ENCODE measurements at places on chromosomes 1 and 21.

DNA sequence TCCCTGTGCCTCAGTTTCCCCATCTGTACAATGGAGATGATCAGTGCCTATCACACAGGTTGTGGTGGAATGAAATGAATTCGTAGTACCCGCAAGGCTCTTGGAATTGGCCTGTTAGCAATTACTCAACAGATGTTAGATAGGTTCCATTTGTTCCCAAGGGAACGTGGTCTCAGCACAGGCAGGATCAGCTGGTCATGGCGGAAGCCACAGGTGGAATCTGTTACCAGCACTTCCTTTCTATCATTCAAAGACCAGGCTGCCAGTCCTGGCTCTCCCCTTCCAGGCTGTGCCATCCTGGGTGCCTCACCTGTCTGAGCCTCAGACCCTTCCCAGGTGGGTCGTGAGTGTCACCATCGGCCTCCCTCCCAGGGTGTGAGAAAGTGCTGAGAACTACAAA is 61.5 kb downstream of the FBXO2 start:
- DNase-seq: no peak

DNA sequence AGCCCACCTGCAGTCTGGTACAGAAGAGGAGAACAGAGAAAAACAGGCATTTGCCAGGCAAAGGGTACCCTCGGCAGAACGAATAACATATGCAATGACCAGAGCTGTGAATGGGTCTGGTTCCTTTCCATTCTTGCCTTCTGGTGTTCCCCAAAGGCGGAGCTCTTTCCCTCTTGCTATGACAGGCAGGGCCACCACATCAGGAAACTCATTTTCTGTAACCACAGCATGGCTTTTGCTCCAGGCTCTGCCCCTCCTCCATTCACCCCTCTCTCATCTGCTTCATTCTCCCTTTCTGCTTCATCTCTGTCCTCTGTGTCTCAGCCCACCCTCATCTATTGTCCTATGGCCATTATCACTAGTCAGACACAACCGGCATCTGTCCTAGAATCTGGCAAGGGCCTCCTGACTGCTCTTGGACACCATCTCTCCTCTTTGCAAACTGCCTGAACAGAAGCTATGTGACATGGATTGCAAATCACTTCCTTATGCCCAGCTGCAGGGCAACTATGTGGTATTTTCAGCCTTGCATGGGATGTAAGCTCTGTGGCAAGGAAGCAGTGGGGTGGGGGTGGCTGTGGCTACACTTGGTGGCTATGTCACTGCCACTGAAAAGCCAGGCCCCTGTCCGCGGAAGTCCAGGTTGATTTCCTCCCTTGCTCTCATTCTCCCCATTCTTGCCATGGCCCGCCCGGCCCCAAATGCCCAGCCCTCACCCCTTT is 78.8 kb upstream of the ABCD3 start:
- peak; percentile 30 for DNase-seq

DNA sequence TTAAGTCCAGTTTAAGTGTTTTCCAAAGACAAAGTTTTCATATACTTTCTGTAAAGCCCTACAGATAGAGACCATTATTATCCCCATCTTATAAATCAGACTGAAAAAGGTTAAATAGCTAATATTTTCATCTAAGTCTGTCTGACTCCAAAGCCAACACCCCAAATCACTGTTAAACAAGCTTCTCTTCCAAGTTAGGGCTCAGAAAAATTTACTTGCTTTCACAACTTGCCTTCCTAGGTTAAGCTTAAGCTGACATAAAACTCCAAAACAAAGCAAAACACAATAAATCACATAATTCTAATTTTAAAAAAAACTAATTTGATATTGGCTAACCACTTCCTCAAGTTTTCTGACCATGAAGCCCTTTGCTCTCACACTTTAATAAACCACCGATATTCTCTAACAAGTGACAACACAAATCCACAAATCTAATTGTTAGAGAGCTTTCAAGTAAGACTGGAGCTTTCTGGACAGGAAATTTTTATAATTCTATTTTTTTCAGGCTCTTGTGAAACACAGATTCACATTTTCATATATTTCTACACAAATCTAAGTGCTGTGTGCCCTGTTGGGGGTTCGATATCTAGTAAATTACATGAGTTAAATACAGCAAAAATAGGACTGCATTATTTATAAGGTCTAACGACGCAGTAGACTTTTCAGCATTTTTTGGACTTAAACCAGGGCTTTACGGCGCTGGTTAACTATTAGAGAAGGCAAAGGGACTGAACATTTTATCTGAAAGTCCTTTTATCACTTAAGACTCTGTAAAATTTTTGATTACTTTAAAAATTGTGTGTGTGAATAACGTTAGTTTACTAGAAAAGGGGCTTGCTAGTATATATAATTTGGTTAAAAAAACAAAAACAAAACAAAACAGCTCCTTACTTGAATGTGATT is 2.1 kb downstream of the GNG12 start:
- DNase-seq: peak; percentile 38

DNA sequence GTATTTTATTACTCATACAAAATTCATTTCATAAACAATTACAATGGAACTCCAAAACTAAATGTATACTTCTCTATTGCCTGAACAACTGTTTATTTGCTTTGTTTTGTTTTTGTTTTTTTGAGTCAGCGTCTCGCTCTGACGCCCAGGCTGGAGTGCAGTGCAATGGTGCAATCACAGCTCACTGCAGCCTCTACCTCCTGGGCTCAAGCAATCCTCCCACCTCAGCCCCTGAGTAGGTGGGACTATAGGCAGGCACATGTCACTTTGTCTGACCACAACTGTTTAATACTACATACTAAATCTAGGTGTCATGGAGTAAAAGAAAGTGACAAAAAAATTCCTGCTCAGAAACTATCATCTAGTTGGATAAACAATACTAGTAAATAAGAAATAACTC is 49.3 kb downstream of the RAB3GAP2 start:
- DNase-seq: no peak

- DNase-seq: no peak
Observed at GRCh38 chr1:94734963-94735901, 84.9 kb upstream of the SLC44A3 start.

DNA sequence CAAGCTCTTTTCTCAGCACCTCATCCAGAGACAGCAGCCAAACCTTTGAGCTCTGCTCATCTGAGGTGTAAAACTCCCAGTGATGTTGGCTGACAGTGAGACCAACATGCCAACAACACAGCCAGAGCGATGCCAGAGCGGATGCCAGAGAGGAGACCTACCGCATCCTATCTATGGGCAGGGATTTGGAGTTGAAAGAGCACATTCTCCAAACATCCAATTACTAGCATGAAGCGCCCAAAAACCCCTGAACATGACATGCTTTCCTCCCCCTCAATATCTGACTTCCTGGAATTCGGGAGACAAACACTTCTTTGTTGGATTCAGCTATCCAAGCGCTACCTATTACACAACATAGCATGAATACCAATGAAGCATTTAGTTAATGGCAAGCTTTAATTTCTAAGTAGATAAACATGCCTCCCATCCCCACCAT is 23.1 kb upstream of the PAXBP1 start:
- no peak for DNase-seq

DNA sequence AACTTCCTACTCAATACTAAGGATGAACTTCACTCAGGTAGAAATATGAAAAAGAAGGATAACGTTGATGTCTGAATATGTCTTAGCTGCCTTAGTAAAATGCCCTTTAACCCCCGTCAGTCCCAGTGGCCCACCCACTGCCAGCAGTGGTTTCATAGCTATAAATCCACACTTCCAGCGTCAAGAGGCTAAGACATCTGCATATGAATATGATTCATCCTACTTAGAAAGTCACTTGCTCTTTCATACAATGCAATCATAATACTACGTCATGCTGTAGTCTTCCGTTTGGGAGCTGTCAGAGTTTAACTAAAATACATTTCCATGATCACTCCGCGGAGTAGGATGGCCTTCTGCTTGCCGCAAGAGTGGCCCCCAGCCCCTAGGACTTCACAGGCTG is 247.3 kb downstream of the SDCCAG8 start:
- no peak for DNase-seq

GRCh38 chr1:89270423-89270822 is 2.2 kb downstream of the GBP5 start:
- DNase-seq: no peak

GRCh38 chr1:3785045-3785444 is 11.3 kb downstream of the LRRC47 start:
- DNase-seq: peak; percentile 42

DNA sequence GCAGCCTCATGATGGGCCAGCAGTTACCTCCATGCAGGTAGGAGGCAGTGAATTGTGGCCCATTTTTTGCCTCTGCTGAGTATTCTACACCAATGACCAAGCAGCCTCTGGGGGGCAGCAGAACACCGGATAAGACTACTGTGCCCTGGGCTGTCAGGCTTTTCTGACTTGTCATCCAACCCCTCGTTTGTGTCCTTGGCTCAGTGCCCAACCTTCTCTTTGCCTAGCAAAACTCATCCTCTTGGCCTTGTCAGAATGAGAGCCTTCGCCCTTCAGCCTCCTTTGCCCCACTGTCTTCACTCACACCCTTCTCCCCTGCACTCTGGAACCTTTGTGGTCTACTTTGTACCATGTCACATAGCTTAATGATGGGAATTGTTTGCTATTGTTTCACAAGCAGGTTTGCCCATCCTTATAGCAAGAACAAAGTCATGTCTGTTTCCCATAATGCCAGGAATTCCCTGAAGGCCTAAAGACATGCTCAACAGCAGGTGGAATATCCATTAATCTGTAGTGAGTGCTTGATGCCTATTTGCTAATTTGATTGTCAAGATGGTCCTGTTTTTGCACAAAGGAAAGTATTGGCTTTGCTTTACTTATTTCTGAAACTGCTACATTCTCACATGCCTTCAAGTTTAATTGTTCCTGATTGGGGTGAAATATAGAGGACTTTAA is 255.9 kb downstream of the HHAT start:
- peak; percentile 88 for DNase-seq

- no peak for DNase-seq
Observed at GRCh38 chr1:110083061-110083865, 12.8 kb upstream of the ALX3 start.

- DNase-seq: no peak
Observed at GRCh38 chr1:4173731-4174130, 273.7 kb upstream of the C1orf174 start.

DNA sequence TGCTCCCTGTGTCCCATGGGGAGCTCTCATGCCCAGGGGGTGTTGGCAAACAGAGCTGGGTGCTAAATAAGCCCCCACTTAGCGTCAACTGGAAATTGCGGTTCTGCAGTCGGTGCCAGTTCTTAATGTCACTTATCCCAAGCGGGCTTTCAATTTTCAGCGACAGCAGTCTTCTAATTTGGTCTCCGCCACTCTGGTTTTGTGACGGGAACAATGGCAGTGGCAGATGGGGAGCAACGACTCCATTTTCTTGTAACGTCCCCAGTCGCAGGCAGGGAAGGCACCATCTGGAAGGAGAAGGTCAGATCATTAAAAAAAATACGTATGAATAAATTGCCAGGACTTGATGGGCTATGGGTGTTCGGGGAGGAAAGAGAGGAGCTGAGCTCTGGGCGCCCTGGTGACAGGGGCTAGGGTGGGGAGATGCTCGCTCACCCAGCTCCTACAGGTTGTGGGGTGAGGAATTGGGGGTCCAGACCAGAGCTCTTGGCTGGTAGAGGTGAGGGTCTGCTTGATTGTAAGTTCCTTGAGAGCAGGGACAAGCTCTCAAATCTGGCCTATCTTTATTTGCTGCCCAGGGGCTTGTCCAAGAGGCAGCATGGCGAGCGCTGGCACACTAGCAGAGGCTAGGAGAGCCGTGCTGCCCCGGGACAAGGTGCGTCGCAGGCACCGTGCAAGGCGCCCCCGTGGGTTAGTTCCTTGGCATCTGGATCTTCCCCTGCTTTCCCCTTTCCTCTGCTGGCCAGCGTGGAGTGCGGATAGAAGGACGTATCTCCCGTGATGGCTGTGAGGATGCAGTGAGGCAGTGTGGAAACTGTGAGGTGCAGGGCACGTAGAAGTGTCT is 105.8 kb downstream of the ARHGEF10L start:
- DNase-seq: no peak

DNA sequence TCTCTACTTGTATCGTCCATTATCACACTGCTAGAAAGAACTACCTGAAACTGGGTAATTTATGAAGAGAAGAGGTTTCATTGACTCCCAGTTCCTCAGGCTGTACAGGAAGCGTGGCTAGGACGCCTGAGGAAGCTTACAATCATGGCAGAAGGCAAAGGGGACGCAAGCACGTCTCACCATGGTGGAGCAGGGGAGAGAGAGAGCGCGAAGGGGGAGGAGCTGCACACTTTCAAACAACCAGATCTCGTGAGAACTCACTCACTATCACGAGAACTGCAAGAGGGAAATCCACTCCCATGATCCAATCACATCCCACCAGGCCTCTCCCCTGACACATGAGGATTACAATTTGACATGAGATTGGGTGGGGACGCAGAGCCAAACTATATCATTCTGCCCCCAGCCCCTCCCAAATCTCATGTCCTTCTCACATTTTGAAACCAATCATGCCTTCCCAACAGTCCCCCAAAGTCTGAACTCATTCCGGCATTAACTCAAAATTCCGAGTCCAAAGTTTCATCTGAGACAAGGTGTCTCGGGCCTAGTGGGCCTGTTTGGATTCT is 8.0 kb downstream of the MMEL1 start:
- DNase-seq: no peak

- peak; percentile 96 for DNase-seq
Observed at GRCh38 chr1:150976879-150977694, 2.5 kb upstream of the CERS2 start.

- DNase-seq: no peak
Observed at GRCh38 chr21:43274022-43274945, 105.5 kb downstream of the CRYAA start.

DNA sequence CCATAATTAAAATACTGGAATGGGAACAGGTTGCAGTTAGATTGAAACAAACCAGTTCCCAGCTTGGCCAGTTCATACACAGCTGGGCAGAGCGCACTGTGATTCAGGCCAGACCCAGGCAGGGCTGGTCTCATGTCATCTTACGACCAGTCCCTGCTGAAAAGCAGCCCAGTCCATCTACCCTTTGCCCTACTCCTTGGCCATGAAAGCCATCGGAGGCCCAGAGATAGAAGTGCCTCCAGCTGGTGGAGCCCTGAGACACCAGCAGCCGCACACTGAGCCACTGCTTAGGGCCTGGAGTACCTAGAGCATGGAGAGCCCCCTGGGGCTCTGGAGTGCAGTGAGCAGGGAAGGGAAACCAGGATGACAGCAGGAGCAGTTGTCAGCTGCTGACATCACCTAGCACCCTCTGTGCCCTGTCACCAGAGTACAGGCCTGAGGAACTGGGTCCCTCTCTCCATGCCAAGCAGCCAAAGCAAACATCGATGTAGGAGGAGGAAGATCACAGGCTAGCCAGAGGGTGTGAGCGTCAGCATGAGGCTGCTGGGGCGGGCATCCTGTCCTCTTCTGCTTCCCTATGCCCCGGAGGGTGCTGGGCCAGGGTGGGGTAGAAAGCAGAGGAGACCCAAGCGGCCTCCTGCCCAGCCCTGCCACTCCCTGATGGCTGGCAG is 34.2 kb upstream of the TMEM125 start:
- peak; percentile 11 for DNase-seq

GRCh38 chr1:55468142-55468795 is 253.1 kb upstream of the USP24 start:
- no peak for DNase-seq

Data from HT-29 (cell line).